Ovary (tissue), 10 donors: ENCODE measurements at places on chromosomes 6 and 20.

DNA sequence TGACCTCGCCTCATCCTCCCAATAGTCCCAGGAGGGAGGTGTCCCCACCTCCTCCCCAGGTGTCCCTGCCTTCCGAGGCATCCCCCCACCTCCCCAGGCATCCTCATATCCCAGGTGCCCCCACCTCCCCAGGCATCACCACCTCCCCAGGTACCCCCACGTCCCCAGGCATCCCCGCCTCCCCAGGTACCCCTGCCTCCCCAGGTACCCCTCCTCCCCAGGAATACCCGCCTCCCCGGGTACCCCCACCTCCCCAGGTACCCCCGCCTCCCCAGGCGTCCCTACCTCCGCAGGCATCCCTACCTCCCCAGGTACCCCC is 198.9 kb downstream of the SYNDIG1 start:
- DNase-seq: no peak

DNA sequence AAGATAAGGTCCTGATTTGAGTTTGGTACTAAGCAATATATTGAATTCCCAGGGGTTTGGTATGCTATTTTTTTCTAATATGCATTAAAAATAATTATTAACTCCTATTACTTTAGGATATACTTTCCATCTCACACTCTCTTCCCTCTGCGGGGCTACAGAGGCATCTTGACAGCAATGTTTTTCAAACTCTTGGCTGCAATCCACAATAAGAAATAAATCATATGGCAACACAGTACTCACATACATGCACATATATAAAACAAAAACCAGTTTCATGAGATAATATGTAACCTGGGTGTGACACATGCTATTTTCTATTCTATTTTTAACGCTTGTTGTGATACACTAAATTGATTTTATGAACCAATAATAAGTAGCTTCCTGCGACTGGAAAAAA is 189.5 kb downstream of the UNC5CL start:
- DNase-seq: no peak

DNA sequence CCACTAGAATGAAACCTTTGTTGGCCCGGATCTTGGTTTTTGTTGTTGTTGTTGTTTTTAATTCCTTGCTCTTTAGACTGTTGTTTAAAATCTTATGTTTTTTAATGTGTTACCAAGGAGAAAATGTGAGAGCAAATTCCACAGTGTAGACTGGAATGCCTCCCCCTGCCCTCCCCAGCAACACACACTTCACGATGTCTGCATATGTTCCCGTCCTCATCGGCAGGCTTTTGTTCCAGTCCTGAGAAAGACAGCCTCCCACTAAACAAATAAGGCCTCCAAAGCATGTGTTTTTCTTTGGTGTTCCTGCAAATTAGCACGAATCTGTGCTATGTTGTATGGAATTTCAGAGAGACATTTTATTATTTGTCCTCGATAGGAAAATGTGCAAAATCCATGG is 263.3 kb upstream of the QKI start:
- DNase-seq: no peak

GRCh38 chr6:126427713-126428112 is 87.8 kb downstream of the CENPW start:
- DNase-seq: no peak

DNA sequence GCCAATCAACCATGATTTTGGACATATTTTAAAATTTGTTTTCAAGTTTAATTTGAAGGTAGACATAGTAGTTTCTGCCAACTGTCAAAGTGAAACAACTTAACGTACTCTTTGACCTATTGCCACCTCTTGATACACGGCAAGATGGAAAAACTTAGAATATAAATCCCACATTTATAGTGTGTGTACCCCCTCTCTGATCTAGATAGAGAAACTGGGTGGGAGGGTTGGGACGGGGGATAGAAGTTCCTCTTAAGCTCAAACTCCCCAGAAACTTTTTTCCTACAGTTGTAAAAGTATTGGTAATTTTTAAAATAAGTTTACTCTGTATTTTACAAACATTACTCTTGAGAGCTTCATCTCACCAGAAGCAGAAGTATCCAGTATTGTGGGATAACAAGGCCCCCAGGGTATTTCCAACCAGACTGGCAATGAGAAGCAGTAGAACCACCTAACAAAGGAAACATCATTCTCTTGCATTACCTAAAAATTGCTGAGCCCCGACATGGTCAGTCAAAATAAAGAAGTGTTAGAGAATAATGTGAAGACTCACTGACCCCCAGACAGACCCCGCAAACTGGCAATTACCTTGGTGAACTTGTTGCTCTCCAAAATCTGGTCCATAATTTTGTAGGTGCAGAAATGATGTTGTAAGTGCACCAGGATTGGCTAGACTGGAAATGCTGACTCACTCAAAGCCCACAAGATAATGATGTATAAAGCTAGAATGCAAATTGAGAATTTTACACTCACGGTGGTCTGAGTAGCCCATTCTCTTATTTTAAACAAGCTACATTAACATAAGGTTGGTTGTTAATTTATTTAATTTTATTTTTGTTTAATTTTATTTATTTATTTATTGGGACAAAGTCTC is 74.7 kb upstream of the TNFAIP3 start:
- no peak for DNase-seq

DNA sequence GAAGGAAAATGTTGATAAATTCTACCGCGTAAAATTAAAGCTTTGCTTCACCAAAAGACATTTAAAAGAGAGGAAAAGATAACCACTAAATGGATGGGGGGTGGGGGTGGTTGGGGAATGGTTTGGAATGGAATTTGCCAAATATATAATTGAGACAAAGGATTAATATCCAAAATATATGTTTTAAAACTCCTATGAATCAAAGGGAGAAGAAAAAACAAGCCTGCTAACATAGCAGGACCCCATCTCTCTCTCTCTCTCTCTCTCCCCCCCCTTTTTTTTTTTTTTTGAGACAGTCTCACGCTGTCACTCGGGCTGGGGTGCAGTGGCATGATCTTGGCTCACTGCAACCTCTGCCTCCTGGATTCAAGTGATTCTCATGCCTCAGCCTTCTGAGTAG is 13.4 kb upstream of the NR2E1 start:
- DNase-seq: no peak

GRCh38 chr6:47097092-47097945 is 55.2 kb upstream of the ADGRF1 start:
- peak; percentile 51 for DNase-seq

DNA sequence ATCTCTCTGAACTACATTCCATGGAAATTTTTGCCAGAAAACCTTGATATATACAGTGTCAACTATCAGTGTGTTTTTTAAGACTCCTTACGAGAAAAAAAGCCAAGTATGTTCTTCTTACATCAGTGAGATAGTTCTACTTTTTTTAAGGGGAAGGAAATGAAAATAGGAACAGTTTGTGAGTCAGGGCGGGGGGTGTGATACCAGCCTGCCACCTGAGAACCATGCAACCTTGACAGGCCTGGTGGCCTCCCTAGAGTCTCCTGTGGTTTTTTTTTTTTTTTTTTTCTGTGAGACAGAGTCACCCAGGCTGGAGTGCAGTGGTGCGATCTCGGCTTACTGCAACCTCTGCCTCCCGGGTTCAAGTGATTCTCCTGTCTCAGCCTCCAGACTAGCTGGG is 96.3 kb upstream of the GCM1 start:
- DNase-seq: no peak

- no peak for DNase-seq
These were observed 9.7 kb downstream of the PNISR start for GRCh38 chr6:99415446-99415845.

GRCh38 chr20:37567671-37568588 is 40.3 kb upstream of the BLCAP start:
- no peak for DNase-seq

- peak; percentile 77 for DNase-seq
These were observed 42.2 kb downstream of the GFOD1 start for GRCh38 chr6:13445005-13445743.

GRCh38 chr6:92497281-92497680 is 922.1 kb downstream of the EPHA7 start:
- DNase-seq: no peak

- peak; percentile 35 for DNase-seq
These were observed 6.5 kb downstream of the PIM1 start for GRCh38 chr6:37176268-37177076.

- no peak for DNase-seq
These were observed 161.8 kb upstream of the RIMS1 start for GRCh38 chr6:71724456-71725125.

DNA sequence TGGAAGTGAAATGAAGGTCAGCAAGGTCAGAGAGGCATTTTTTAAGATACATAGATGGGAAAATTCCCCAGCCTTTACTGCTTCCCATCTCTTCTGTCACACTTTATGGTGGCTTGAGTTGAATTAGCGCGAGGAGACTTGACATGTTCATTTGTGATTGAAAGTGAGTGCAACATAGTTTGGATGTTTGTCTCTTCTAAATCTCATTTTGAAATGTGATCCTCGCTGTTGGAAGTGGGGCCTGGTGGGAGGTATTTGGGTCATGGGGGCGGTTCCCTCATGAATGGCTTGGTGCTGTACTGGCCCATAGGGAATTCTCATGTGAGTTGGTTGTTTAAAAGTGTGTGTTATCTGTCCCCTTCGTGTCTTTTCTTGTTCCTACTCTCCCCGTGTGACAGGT is 237.2 kb downstream of the CDKAL1 start:
- DNase-seq: no peak

DNA sequence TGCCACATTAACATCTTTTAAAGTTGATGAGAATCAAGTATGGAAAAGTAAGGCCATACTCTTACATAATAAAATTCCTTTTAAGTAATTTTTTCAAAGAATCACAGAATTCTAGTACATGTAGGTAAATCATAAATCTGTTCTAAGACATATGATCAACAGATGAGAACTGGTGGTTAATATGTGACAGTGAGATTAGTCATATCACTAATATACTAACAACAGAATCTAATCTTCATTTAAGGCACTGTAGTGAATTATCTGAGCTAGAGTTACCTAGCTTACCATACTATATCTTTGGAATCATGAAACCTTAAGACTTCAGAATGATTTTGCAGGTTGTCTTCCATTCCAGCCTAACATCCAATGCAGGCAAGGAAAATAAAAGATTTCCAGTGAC is 11.6 kb downstream of the PLN start:
- DNase-seq: no peak

DNA sequence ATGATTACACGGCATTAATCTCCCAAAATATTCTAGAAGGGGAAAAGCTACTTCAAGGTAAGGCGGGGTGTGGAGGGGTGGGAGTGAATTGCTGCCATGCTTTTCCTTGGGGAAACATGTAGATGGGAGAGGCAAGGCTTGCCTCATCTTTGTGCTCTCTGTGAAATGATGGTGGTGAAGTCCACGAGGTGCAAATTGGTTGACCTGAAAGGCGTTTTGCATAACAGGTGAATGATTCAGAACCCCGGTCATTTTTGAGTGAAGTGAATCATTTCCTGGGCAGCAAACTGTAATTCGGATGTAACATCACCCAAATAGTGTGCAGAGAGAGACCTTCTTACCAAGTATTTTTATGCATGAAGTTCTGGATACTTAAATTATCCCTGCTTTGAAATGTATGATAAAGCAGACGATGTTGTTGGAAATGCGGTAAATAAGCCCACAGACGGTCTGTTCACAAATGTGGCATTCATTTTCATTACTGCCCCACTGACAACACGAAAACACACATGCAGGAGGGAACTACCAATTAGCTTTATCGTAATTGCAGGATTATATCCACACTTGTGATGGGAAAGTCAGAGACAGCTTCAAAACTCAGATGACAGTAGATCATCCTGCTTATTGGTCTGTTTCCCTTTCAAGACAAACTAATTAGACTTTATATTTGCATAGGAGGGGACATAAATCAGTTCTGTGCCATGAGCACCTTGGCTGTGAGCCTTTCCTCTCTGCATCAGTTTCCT is 3.0 kb downstream of the CDH4 start:
- DNase-seq: no peak

- no peak for DNase-seq
These were observed 695.8 kb upstream of the MMS22L start for GRCh38 chr6:97978855-97979271.

GRCh38 chr6:23547851-23548250 is 578.2 kb upstream of the NRSN1 start:
- no peak for DNase-seq

DNA sequence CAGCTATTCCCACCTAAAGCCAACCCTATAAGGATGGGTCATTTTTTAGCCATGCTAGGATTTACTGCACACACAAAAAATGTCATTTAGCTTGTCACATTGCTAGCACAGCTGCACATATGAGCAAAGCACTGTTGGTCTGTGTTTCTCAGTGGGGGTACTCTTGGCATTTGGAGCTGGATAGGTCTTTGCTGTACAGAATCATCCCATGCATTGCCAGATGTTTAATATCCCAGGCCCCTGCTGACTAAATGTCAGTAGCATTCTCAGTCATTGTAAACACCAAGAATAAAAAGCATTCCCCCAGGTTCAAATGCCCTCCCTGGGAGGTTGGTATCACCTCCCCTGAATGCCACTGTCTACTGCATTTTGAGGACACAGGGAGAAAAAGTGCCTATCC is 14.6 kb upstream of the LTV1 start:
- DNase-seq: no peak

DNA sequence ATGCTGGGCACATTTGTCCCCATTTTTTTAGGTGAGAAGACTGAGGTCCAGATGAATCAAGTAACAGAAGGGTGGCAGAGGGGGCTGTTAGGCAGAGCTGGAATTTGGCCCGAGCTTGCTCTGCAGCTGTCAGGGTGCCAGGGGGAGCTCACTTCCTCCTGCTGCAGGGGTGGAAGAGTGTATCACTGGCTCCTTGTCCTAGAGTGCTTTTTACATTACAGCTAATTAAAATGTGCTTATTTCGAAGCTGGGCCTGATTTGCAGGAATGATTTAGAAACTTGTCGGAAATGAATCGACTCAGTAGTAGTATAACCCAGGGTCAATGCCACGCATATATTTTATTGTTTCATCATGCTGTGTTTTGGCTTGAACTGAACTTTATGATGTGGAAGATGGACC is 11.1 kb downstream of the TOX2 start:
- no peak for DNase-seq
